ENCODE measurements at places on chromosomes 16 and 17.
A peak's percentile ranks its signal among the peaks of the same experiment; 100 is the strongest.

DNA sequence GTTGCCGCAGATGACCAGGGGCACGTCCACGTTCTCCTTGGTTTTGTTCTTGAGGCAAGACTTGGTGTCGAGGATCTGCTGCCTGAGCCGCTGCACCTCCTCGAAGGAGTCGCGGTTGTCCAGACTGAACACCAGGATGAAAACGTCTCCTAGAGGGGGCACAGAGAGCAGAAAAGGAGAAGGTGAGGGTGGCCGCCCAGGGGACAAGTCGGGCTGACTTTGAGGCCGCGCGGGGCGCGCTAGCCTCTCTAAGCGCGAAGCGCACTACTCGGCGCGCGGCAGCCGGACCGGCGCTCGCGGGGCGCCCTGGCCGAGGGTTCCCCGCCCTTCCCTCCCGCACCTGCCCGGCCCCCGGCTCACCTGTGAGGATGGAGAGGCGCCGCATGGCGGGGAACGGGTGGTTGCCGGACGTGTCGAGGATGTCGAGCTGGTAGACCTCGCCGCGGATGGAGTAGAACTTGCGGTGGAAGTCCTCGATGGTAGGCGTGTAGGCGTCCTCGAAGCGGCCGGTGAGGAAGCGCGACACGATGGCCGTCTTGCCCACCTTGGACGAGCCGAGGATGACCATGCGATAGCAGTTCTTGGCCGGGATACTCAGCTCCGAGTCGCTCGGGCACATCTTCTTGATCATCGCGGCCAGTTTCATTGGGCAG, 533 bp downstream of the RASD1 start:
- DNase-seq: peak; percentile 77

GRCh38 chr16:66287926-66288325, 78.6 kb upstream of the CDH5 start:
- DNase-seq: no peak

DNA sequence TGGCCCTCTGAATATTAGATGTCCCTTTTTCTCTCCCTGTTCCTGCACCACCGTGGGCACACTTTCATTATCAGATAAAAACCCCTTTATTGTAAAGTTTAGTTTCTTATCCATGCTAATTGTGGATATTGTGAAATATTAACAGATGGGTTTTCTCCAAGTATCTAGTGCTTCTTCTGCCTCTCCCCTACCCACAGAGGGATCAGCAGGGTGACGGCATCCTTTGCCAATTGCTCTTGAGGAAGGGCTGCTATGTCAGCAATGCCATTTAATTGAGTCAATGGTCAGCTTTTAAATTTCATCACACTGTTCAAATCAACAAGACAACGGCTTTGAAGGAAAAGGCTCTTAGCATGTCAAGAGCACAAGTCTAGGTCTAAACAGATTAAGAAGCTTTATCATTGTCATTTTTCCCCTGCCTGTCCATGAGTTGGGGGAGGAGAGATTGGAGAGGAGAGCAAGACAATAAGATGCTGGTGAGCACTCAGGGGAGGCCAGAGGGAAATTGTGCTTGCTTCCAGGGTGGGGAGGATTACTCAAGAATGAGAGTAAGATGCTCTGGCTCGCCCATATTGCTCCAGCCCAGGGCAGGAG, 443.0 kb upstream of the CCL2 start:
- DNase-seq: no peak

GRCh38 chr16:69055008-69055407, 50.4 kb upstream of the HAS3 start:
- no peak for DNase-seq

GRCh38 chr17:48282303-48282702, 147.7 kb downstream of the SKAP1 start:
- DNase-seq: no peak

DNA sequence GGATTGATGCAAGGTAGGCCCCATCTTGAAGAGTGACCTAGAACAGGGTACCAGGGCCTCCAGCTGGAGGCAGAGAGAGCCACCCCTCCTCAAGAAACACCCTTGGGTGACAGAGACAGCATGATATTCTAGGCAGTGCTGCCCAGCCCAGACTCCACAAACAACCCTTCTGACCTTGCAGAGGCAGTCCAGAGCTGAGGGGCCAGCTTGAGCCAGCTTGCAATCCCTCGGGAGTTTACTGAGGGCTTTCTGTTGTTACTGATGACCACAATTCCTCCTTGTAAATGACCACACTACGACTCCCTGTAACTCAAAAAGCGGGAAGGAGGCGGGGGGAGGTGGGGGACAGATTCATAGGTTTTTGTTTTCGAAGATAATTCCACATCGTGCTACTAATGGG, 18.6 kb upstream of the MNT start:
- no peak for DNase-seq

DNA sequence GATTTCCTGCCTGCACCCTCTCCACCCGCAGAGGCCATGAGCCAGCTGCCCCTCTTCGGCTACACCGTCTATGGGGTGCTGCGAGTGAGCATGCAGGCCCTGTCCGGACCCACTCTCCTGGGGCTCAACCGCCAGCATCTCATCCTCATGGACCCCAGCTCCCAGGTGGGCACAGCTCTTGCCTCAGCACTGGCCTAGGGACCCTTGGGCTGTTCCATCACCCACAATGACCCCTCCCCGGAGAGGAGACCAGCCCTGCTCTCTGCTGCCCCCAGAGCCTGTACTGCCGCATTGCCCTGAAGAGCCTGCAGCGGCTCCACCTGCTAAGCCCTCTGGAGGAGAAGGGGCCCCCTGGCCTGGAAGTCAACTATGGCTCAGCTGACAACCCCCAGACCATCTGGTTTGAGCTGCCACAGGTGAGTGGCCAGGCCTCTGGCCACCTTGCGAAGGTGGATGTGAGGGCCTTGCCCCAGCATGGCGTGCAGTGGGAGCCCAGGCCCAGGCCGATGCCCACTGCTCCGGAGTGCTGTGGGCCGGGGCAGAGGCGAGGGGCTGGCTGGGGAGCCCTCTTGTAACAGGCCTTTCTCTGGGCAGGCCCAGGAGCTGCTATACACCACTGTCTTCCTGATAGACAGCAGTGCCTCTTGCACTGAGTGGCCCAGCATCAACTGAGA, 7.3 kb upstream of the SMIM5 start:
- DNase-seq: no peak
